Stimulated activated CD8-positive, alpha-beta memory T cell treated with anti-CD3 and anti-CD28 coated beads, Interleukin-2, amount 100 ng/mL, for 1 hour (primary cell): ENCODE measurements at places on chromosomes 3 and 15.
A peak's percentile ranks its signal among the peaks of the same experiment; 100 is the strongest.

GRCh38 chr3:40745381-40746106, 220.8 kb downstream of the ZNF621 start:
- DNase-seq = no peak

DNA sequence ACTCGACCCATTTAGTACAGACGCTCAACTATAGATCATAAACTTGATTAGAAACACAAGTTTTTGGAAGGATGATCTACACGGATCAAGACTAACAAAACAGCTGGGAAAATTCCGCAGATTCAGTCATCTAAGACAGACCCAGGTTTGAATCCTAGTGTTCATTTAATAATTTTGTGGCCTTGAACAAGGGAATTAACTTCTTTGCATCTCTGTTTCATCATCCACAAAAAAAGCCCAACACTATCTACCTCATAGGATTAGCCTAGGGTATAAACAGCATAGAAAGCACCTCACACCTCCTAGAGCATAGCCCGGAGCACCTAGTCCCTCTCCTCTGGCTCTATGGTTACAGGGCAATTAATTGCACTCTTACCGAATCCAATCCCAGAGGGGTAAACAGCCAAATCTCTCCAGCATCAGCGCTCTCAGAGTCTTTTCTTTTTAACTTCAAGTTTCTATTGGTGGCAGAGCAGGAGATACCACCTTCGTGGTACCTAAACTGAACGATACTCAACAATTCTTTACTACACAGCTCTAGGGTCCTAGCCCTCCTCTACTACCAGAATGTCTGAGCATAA, 3.5 kb downstream of the TBL1XR1 start:
- no peak for DNase-seq

- DNase-seq = no peak
Observed at GRCh38 chr3:47741925-47742324, 39.8 kb downstream of the SMARCC1 start.

- no peak for DNase-seq
Observed at GRCh38 chr3:127886956-127887231, 28.1 kb upstream of the KBTBD12 start.

DNA sequence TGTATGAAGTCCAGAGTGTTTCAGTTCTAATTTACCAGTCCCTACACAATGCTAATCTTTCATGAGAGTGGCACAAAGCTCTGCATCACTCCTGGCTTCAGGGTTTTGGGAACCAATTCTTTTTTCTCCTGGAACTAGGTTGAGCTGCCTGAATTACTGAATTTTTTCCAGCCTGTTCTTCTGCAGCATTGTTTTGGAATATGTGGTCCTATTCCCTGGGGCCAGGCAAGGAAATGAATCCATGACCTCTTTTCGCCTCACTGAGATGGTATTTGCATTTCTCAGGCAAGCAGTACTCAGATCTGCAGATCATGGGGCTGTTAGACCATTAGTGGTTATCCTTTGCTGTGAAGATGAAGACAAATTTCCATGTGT, 25.6 kb upstream of the GPR171 start:
- no peak for DNase-seq

DNA sequence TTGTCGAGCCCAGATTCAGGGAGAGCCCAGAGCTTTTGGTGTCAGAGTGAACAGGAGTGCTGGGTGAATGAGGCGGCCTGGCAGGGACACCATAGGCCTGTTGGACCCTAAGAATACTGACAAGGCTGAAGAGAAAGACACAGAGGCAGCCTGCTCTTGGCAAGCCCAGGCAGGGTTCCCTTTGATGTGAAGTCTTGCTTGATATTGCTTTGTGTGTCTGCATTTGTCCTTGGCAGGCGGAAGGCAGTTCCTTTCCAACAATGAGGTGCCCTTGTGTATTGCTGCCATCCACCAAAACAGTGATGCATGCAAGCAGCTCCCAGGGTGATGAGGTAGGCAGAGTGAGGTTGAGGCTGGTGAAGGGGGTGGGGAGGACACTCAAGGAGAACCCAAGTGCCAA, 152.7 kb upstream of the TSC22D2 start:
- no peak for DNase-seq

GRCh38 chr15:96344706-96345559, 14.4 kb downstream of the NR2F2 start:
- DNase-seq = no peak

DNA sequence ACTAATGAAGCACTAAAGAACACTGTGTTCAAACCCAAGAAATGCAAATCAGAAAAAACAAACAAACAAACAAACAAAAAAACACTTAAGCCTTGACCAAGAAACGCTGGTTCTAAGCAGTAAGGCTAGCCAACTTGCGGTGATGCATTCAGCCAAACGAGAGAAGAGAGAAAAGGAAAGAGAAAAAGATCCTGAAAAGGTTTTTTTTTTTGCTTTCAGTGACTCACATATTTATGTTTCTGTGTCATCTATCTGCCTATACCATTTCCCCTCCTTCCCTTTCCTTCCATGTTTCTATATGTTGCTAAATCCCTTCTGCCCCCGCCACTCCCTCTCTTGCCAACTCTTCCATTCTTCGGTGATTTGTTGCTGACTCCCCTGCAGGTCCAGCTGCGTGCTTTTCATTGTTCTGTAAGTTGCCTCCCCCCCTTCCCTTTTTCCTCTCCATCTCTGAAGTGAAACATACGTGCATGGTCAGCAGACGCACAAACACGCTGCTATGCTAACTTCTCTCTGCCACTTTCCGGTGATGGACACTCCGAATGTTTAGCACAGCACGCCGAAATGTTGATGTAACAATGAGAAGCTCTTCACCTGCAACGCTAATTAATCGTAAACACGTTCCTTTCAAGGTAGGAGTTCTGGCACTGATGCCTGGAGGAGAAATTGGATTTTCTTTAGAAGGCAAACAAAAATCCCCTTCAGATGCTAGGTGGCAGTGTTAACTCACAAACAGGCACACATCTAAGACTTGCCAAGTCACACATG, 154.4 kb downstream of the TUSC7 start:
- DNase-seq = no peak

DNA sequence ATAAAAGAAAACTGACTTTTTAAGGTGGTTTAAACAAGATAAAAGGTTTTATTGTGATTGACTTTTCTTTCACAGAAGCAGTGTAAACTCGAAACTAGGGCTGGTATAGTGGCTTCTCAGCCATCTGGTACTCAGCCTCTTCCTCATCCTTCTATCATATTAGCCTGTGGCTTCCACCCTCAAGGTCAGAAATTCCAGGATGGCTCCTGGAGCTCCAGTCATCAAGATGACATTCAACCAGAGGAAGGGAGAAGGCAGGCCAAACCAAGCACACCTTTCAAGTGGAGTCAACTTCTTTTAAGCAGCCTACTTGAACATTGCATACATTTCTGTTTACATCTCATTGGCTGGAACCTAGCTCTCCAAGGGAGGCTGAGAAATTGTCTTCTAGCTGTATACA, 1.3 kb upstream of the MESD start:
- no peak for DNase-seq

- no peak for DNase-seq
Observed at GRCh38 chr15:58277333-58277732, 139.2 kb downstream of the AQP9 start.

GRCh38 chr3:157066335-157067098, 93.4 kb downstream of the CCNL1 start:
- no peak for DNase-seq

DNA sequence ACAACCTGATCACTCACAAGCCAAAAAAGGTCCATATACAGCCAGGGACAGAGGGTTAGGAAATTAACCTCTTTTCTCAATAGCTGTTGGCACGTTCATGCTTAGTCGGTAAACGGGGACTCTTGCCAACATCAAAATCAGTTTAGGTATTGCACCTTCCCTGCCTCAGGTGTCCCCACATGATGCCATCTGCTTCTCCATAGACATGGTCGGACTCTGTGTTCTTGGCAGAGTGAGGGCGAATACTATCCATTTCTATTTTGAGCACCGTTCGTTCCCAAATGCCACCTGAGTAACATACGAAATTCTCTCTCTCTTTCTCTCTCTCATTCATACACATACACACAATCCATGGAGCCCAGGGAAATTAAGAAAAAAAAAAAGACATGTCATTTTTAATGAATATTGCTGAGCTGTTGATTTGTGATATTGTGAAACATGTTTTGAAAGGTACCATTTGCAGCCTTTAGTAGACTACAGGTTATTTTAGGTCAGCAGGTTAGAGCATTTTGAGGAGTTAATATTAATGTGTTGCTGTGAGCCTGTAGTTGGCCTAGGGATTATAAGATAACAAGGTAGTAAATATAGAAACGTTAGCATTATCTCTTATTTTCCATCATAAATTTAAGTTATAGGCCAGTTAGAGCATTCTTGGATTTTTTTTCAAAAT, 78.5 kb downstream of the GHSR start:
- no peak for DNase-seq

GRCh38 chr3:110654843-110655502, 416.6 kb upstream of the NECTIN3 start:
- no peak for DNase-seq

DNA sequence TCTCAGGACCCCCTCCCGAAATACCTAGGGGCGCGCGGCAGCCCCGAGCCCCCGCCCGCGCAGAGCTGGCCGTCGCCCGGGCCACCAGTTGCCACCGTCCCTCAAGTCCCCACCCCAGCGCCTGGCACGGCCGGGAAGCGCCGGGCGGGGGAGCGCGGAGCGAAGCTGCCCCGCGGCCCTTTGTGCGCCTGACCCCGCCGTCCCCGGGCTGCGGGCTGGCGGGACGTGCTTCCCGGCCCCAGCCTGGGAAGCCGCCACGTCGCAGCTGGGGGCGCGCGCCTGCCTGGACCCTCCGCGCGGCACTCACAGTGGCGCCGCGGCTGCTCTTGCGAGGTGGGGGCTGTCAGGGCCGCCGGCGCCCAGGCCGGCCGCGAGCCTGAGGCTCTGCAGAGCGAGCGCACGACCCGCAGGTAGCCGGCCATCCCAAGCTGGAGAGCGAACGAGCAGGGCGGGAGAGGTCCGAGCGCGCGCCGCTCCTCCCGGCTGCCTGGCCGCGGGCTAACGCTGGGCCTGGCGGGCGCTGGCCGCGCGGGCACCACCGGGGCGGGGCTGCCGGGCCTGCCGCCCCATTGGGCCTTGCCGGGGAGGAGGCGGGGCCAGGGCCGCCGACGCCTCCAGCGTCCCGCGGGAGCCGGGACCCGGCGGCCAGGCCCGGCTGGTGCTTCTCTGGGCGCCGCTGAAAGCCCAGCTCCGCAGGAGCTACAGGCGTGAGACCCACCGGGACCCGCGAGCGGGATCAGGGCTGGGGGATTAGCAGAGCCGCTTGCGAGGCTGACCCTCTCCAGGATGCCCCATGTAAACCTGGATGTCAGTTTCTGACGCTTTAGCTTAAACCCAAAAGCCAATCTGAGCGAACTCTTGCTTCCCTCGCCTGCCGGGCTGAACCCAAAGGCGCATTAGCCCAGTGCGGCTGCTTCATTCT, at the start of gene IDH2:
Gene IDH2, minus strand, starts transcription at position 500 of the 922 bp plus-strand sequence. Its CDS starts 78 bp downstream, at position 422.
- DNase-seq = peak; percentile 56

DNA sequence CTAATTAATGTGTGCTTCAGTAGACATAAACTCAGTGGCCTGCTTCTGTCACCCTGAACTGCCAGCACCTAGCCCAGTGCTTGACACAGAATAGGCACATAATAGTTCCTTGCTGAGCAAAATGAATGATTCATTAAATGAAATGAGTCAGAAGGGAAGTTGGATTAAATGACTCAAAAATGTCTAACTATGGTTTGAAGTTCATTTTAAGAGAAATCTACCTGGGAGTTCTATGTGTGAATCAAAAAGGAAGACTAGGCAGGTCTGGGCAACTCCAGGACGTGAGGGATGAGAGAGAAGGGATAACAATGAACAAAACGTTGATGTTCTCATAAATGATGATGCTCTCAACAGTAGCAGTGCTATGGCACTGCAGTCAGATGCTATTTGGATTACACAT, 175.0 kb downstream of the CFAP20DC start:
- no peak for DNase-seq

DNA sequence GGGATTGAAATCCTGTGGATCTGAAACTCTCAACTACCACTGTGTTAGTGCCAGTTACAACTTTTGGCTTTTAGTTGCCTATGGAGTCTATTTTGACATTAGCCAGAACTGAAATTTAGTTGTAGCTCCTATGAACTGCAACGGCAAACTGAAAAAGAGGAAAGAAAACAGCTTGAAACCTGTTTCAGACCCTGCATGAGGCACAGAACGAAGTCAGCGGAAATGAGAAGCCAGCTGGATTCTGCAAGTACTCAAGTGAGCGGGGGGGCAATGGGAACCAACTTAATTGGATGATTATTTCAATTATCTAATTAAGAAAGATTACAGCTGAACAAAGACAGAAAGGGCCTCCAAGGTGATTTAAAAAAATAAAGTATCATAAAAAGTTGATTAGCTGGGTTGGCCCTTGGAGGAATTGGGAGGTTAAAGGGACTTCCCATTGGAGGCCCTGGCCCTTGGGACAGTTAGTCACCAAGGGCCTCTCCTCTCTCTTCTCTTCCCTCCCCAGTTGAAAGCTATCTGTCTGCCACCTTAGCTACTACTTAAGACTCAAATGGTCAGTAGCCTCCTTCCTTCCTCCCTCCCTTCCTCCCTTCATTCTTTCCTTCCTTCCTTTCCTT, 352.1 kb downstream of the SHQ1 start:
- no peak for DNase-seq

- no peak for DNase-seq
Observed at GRCh38 chr3:28042095-28042635, 199.3 kb upstream of the CMC1 start.

GRCh38 chr3:172464306-172464705, 16.1 kb upstream of the GHSR start:
- no peak for DNase-seq

GRCh38 chr3:155639462-155640055, 105.3 kb downstream of the PLCH1 start:
- DNase-seq = no peak

DNA sequence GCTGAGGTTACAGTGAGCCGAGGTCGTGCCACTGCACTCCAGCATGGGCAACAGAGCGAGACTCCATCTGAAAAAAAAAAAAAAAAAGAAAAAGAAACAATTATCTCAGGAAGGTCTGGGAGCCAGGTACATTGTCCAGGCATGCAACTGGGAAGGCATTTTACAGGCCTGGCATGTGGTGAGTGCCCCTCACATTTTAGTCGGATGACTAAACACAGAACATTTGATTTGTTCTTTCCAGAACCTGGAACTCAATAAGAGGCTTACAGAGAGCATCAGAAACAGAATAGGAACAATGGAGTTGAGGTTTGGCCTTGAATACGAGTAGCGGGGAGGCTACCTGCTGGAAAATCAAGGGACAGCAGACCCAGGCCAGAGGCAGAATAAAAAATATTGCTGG, 33.7 kb upstream of the IGF1R start:
- no peak for DNase-seq

- DNase-seq = no peak
Observed at GRCh38 chr15:95511671-95512070, 818.8 kb upstream of the NR2F2 start.

- DNase-seq = no peak
Observed at GRCh38 chr15:34682674-34683073, 72.1 kb downstream of the GJD2 start.

DNA sequence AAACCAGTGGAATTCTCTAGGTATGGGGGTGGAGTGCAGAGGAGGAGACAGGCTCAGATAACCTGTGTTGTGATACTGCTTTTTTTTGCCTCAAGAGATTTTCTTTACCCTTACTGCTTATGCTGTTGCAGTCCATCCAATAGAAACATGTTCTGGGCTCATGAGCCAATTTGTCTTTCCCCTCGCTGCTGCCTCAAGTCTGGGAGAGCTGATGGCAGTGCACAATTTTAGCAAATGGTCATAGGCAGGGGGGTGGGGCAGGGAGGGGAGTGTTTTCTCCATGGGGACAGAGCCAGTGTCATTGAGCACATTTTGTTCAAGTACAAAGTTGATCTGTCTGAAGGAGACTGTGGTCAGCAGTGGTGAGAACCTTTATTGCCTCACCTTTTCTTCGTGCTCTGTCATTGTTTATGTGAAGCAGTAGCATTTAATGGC, 134.9 kb downstream of the MBNL1 start:
- DNase-seq = no peak

GRCh38 chr15:55195996-55196395, 745 bp downstream of the RSL24D1 start:
- DNase-seq = no peak
